Choroid plexus epithelial cell (primary cell): ENCODE measurements at places on chromosomes 3 and 15.

- DNase-seq, result peak; percentile 77
Observed at GRCh38 chr3:12476238-12476897, 7.9 kb upstream of the TSEN2 start.

DNA sequence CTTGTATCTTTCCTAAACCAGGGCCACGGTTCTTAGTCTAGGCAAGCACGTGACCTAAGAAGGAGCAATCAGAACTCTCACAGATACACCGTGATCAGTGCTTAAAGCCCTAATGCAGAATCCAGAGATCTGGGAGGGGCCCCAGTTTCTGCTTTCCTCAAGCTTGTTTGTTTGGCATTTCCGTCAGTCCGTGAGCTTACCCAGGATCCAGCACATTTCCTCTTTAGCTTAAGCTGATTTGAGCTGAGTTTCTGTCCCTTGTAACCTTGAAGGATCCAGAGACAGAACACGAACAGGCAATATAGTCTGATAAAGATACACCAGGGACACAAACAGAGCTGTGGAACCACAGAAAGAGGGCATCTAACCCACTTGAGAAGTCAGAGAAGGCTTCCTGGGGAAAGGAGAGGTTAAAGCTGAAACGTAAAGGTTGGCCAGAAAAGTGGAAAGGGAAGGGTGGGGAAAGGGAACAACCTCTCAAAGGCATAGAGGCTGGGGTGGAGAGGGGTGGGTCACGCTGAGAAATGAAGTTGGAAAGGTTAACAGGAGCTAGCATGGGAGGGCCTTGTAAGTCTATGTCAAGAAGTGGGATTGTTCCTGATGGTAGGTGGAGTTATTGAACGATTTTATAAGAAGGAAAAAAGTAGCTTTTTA, 42.1 kb upstream of the RARB start:
- DNase-seq, result peak; percentile 8

GRCh38 chr15:98083203-98083910, 122.9 kb downstream of the ARRDC4 start:
- DNase-seq, result no peak

DNA sequence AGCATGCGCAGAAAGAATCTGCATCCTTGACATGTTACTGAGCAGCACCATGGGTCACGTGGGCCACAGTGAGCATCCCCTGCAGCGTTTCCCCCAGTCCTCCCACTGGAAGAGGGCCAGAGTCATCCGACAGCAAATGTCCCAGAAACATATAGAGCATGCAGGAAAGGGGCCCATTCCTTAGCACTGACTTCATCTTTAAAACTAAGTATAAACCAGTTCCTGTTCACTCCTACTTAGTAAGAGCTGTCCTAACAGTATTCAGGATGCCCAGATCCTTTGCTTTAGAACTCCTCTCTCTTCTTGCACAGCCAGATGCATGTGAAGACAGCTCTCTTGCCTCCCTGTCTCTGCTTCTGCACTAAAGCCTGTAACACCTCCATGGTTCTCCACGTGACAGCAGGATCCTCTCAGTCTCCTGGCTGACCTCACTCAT, 79.3 kb upstream of the OXTR start:
- DNase-seq, result peak; percentile 89

- peak; percentile 35 for DNase-seq
Observed at GRCh38 chr15:80154336-80154735, 1.5 kb downstream of the FAH start.

DNA sequence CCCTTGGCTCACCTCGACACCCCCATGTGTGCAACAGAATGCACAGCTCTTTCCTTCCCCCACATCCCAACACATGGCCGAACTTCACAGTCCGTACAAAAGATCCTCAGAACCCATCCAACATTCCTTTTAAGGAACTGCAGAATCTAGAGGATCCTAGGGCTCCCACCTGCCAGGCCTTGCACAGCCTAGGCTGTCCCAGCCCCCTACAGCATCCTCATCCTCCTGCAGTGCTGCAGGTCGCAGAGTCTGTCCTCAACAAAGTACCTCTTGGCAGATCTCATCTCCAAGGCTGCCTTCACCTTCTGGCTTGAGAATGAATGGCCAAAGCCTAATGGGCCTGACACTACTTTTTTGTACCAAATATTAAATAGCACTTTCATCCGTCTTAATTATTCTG, 19.8 kb downstream of the PRR23E start:
- DNase-seq, result no peak

- peak; percentile 44 for DNase-seq
Observed at GRCh38 chr15:69161079-69161877, 843 bp downstream of the GLCE start.
